Left kidney (tissue), 8 donors: ENCODE measurements at places on chromosomes 11 and 22. TPM values are rescaled to one million over a fixed set of nuclear protein-coding genes. Genes with fewer than 3 reads are reported as not detected.

The PATE4 gene
- 0.20 TPM for polyA plus RNA-seq

The DKK3 gene
- polyA plus RNA-seq: 56.0 TPM

The P2RY2 gene
- polyA plus RNA-seq: 0.58 TPM

DNA sequence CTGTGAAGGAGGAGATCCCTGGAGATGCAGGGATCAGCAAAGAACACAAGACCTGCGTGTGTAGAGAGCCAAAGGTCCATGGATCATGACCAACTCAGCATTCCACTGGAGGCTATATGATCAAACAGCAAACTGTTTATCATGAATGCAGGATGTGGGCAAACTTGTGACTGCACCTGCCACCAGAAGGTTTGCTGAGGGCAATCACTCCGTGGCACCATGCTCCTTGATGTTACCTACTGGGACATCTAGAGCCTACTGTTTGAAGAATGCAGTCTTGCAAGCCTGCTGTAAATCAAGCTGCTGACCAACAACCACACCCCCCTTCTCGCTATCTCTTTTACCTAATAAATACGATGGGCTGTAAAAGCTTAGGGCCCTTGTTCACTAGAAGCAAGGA, 9.7 kb downstream of the SCGB1D2 start:
- no peak for DNase-seq

GRCh38 chr11:20429216-20429615, 41.7 kb downstream of the PRMT3 start:
- peak; percentile 5 for DNase-seq
